Effector memory CD4-positive, alpha-beta T cell (primary cell): ENCODE measurements at places on chromosomes 12 and 14.

DNA sequence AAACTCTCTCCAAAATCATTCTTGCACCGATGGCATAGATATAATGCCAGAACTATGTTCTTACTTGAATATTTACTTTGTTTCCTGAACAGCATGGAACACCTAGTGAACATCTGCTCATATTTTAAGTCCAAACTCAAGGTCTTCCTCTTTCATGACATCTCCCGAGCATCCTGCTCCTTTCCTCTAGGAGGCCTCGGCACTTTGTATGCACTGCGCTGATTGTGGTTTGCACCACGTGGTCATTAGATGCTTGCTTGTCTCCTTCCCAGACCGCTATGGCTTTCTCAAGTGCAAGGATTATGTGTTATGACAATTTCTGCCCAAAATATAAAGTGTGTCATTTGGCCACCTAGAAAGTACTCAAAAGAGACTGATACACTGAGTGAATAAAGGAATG lies 912.0 kb downstream of the GALC start:
- no peak for DNase-seq

DNA sequence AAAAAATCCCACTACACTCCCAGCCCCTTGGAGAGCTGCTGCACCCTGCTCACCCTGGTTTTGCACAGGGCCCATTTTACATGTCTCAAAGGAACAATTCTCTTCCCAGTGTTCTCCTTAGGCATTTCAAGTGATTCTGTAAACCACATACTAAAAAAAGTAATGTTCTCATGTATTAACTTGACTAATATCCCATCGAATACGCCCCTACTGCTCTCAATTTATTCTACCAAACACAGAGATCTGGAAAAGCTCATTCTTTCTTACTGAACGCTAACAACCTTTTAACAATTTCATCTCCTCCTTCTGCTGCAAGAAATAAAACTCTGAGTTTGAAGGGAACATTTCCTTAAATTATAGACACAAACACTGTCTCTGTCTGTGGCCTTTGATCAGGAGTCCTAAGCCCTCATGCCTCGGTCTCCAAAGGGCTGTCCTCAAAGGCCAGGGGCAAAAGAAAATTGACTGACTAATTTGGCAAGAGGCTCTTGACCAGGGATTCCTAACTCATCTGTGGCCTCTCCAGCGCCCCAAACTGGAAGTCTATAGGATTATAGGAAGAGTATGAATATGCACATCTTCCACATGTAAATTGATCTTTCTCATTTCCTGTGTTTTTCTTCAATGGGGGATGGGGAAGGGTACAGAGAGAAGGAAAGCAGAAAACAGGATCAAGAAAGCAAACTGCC lies 17.1 kb upstream of the TSPAN11 start:
- no peak for DNase-seq

DNA sequence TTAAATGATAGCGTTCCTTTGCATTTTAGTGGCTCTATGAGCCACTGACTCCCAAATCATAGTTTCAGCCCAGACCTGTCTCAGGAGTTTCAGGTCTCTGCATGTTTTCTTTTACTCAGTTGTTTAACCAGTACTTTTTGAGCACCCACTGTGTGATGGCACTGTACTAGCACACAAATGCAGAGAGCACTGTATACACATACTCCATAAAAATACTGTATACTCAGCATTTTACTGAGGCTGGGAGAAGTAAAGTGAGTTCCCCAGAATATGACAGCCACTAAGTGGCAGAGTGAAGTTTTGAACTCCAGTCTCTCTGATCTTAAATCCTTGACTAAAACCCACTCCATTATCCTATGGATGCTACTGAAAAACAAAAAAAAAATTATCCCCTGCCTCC lies 76.0 kb upstream of the HSPB8 start:
- no peak for DNase-seq

- no peak for DNase-seq
Observed at GRCh38 chr12:50249464-50250182, 33.7 kb downstream of the LIMA1 start.

DNA sequence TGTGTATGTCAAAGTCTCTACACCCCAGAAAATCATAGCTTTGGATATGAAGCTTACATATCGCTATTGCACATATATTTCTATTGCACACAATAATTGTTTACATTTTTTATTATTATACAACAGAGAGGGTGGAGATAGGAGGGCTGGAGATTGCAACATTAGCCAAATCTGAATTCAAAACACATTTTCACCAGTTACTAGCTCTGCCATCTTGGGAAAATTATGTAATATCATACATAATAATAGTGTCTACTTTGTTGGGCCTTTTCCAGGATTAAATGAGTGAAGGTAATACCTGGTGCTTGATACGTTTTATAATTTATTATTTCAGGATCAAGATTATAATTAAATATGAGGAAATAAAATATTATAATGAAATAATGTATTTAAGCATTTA lies 507.4 kb upstream of the TBX3 start:
- DNase-seq = no peak

DNA sequence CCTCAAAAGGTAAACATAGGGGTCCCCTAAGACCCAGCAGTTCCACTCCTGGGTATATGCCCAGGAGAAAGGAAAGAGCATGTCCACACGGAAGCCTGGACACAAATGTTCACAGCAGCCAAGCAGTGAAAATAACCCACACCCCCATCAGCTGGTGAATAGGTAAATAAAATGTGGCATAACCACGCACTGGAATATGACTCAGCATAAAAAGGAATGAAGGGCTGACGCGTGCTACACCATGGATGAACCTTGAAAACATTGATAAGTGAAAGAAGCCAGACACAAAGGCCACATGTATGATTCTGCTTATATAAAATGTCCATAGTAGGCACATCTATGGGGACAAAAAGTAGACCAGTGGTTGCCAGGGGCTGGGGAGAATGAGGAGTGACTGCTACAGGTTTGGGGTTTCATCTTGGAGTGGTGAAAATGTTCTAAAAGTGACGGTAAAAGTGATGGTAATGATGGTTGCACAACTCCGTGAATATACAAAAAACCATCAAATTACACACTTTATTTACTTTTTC lies 3.8 kb upstream of the SCARB1 start:
- no peak for DNase-seq

DNA sequence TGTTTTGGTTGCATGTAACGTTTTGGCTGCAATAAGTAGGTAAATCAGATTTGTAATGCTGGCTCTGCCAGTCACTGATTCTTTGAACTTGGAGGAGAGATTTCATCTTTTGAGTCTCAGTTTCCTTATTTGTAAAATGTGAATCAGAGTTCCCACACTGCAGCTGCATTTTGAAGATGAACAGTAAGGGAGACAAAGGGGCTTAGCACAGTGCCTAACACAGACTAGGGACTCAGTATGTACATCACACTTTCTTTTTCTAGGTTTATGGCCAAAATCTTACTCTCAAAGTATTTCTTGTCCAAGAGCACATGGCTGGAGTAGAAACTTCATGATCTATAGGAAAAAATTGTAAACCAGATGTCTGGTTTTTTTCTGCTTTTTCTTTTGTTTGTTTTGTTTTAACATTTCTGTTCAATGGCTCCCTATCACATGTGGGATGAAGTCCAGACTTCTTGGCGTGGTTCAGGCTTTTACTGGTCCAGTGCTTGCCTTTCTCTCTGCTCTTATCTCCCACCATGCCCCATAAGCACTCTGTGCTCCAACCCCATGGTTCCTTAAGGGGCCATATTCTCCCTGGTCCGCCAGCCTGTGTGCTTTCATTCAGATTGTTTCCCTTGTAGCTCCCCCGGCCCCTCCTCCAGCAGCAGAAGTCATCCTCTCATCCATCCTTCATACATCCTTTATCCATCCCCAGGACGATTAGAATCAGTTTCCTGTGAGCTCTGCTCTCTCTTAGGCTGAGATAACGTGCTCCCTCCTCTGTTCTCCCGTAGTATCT lies 58.0 kb downstream of the SYNE2 start:
- no peak for DNase-seq

DNA sequence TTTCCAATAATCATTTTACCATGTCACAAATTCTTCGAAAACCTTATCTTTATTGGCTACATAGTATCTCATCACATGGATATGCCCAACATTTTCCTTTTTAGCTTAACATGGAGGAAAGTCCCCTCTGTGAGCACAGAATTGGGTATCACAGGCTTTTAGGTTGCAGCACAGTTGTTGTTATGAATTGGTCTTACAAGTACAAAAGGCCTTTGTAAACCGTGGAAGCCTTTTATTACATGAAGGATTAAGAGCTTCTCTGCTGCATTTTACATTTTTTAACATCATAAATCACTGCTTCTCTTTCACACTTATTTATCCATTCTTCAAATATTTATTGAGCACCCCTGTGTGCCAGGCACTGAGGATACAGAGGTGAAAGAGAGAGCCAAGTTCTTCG lies 26.2 kb downstream of the UBE3B start:
- DNase-seq = no peak

DNA sequence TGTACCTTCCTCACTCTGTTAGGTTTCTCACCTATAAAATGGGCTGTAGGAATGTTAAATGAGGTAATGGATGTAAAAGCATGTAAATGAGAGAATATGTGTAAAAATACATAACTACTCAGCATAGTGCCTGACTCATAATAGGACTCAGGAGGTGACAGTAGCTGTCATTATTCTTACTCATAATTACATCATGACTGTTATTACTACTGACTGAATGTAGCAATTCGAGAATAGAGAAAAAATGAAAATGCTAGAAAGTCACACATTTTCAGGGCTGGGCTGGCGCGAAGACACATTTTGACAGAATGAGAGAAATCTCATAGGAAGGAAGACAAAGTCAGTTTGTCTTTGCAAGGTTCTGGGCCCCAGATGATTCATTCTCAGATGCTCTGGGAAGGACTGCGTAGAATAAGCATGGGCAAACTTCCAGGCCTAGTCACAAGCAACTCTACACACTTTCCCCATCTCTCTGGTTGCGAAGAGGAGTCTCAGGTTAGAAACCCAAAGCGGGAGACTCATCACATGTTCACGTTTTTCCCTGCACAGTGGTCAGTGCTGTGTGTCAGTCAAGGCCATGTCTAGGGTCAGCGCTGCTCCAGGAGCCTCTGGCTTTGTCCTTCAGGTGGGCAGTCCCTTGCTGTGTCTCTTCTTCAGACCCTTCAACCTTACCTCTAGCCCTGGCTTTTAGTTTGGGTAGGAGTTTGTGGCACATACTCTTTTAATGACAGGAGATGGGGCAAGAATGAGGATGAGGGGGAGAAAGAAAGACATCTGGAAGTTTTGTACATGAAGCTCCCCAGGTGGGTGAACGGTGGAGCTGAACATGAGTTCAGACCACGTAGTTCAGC lies 8.4 kb downstream of the GPRC5A start:
- DNase-seq = no peak

DNA sequence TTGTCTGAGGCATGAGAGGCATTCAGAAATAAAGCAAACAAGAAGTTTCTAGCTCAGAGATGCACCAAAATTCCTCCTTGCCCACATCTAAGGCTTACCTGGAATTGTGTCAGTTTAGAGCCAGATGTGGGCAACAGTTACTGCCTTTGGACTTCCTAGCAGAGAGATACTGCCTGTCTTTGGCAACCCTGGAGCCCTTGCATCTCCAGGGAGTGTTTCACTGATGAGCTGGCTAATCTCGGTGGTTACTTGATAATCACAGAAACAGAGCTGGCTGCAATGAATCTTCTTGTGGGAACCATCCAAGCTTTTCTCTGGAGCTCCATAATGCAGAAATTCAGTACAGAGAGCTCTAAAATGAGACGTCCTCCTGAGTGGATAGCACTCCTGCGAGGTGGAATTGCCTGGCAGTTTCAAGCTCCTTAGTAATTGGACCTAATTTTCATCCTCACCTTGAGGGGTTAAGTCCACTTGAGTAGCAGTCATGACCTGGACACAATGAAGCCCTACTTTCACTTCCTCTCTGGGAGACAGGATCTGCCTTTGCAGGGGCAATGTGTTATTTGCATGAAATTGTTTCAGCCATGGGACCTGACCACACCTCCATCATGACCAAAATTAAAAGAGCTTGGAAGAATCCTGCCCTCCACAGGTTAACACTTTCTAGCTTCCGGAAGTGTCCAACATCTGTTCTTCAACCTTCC lies 108.8 kb upstream of the ARHGAP5 start:
- no peak for DNase-seq

DNA sequence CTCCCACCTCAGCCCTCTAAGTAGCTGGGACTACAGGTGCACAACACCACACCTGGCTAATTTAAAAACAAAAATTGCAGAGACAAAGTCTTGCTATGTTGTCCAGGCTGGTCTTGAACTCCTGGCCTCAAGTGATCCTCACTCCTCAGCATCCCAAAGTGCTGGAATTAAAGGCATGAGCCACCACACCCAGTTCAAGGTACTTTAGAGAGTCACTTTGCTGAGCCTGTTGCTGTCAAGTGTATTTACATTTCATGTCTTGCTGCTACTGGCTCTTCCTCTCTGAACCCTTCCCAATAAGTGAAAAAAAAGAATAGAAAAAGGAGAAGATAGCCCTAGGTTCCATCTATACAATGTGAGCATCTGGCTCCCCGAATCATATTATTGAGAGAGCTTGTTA lies 38.4 kb downstream of the SLCO1A2 start:
- DNase-seq = no peak

DNA sequence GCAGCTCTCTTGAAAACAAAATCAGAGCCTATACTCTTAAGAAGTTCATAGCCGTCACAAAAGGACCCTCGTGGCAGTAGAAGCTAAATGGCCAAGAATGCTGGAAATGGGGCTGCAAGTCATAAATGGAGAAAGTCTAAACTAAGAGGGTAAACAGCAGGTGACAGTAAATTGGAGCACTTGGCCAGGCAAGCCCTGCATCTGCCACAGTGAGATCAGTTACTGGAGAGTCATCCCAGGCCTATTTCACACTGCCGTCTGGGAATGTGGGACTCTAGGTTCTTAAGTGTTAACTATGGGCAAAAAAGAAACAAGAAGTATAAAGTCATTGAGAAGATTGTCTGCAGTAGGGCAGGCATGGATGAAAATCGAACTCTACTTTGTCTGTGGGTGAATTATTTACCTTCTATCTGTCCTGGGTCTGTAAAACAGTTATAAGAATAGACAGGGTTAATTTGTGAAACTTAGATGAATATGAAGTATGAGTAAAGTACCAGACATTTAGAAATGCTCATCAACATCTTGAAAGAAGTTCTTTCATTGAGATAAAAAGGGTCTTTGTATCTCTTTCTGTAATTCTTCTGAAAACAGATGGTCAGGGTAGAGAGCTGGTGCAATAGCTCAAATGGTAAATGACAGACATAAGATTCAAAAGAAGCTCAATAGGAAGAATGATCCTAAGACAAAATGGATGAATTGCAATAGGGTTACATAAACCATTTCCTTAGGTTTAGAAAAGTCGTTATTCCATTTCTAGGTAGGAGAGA lies 792.5 kb downstream of the DIO2 start:
- DNase-seq = no peak

GRCh38 chr12:7006639-7007038 lies 11.6 kb downstream of the LPCAT3 start:
- DNase-seq = no peak

GRCh38 chr12:117309276-117309925 lies 52.0 kb downstream of the NOS1 start:
- no peak for DNase-seq

DNA sequence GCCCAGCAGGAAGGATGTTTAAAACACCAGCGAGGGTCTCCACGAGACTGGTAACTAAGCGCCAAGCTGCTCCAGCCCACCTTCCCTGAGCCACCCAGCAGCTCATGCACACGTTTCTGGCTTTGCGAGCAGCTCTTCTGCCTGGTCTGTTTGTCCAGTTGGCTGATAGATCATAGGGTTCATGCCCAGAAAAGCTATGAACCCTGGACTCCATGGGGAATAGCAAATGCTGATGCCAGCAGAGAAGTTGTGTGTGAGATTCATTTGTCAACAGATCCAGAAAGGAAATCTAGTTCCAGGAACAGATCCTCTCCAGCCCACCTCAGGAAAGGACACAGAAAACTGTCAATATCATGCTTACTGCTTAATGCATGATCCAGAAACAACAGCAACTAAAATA lies 28.2 kb upstream of the RIMBP2 start:
- no peak for DNase-seq
